Mesothelial cell of epicardium (in vitro differentiated cells): ENCODE measurements at places on chromosomes 11 and 22.

GRCh38 chr11:74520927-74521665 is 27.6 kb upstream of the LIPT2 start:
- no peak for DNase-seq

GRCh38 chr11:118939404-118939915 is 13.7 kb upstream of the BCL9L start:
- DNase-seq: no peak

DNA sequence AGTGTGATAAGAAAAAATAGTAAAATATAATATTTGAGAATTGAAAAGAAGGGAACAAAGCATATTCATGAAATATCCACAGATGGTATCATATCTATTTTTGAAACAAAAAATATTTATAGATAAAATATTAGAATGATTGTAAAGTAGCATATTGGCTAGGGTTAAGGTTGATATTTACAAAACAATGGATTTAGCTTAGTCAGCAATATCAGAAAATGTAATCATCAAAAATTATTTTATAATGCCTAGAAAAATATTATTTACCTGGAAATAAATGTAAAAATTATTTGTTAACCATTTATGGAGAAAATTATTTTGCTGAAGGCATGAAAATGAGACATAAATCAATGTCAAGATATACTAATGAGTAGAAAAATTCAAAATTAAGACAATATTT is 12.8 kb downstream of the FAM111B start:
- DNase-seq: no peak

DNA sequence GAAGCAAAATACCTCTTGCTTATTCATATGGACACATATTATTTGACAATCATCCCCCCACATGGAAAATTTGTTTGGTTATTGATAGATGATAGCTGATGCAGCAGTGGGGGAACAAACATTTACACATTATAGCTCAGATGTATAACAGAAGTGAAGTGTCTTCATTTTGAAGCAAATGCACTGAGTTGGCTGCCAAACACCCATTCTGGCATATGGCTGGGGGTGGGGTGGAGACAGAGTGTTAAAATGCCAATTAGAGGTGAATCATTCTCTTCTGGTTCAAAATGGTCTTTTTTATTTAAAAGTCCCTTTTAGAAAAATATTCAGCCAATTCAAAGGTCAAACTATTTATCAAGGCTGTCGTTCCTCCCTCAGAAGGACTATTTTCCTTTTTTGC is 157.3 kb upstream of the TRPC6 start:
- no peak for DNase-seq

GRCh38 chr11:58621586-58622262 is 741 bp upstream of the CNTF start:
- DNase-seq: no peak

GRCh38 chr11:110032957-110033570 is 60.1 kb upstream of the ZC3H12C start:
- no peak for DNase-seq

DNA sequence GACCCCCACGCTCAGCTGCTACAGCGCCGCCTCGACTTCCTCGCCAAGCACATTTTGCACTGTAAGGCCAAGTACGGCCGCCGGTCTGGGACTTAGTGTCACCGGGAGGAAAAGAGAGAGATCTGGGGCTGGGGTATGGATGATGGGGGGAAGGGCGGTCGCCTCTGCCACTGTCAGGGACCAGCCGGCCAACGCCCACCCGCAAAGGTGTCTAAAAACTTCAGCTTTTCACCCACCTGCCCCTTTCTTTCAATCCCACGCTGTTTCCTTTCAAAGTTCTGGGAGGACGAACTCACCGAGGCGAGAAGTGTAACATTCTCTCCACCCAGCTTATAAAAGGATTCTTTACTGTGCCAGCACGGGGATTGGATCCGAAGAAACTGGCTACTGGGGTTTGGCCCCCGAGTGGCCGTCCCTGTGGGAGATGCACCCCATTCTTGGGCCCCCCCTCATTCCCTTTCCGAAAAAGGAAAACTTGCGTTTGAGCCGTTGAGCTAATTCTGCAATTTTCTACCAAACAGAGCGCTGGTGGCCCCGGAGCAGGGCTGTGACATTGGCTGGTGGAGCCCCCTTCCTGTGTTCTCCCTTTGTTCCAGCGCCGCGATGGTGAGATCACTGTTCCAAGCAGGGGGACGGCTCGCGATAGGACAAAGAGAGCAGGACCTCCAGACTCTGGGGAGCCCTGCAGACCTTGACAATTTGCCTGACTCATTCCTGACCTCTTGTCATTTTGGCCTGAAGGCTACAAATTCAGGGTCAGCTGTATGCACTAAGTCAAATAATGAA is 1.8 kb downstream of the FJX1 start:
- peak; percentile 61 for DNase-seq

GRCh38 chr22:33917744-33918406 is 2.4 kb downstream of the LARGE1 start:
- DNase-seq: no peak

- no peak for DNase-seq
Measured at GRCh38 chr22:34429314-34429713, 509.0 kb upstream of the LARGE1 start.

DNA sequence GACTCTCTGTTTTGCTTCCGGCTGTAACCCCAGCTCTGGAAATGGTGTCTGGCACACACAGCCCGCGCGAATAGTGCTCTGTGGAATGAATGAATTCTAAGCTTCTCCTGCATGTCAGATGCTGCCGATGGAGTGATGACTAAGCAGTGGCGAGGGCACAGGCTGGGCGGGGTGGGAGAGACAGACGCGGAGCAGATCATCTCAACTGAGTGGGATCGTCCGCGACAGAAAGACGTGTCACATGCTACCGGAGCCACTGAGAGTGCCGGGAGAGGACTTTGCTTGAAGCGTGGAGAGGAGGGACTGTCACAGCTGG is 334.5 kb downstream of the CTTN start:
- no peak for DNase-seq

DNA sequence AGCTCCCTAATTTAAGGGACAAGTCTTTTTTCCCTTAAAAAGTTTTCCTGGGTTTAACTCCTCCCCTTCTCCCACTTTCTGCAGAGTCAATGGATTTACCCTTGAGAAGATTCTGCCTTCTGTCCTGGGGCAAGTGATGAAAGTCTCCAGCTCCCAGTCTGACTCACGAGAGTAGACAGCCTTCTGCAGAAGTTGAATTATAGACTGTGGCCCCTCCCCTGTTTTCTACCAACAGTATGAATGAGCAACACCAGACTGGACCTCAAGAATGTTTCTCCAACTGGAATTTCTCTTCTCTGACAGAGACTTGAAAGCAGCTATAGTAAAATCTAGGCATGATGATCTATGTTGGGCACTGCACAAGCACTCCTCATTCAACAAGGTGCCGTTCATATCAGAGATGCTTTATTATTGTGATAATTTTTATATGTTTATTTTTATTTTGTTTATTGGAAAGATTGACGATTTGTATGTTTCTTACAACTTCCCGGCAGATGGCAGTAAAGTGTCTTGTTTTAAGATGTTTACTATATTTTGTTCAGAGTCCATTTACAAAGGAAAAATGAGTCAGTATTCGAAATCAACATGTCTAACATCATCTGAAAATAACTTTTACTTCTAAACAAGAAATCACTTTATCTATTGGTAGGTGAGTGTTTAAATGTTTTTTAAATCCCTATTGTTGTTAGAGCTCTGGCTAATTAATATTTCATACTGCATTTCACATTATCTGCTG is 56.6 kb downstream of the LMO2 start:
- DNase-seq: no peak

GRCh38 chr22:38843657-38844314 is at the start of gene NPTXR:
Gene NPTXR (minus strand): TSS chr22:38844028.
- DNase-seq: peak; percentile 51

DNA sequence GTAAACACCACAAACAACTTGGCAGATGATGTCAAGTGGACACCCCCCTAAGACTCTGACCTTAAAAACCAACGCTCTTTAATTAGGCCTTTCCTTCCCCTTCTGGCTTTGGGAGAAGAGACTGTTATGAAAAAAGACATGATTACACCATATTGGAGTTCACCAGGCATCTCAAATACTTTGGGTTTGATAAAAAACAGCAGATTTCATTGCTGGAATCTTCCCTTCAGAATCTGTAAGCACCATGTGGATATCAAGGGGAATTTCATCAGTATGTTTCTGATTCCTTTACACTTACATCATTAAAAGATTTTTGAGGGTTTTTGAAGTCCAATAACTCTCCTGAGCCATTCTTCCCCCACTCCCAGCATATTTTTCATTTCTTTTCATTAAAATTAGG is 85.6 kb downstream of the KIRREL3 start:
- no peak for DNase-seq

GRCh38 chr22:30416403-30416802 is 9.2 kb upstream of the MTFP1 start:
- no peak for DNase-seq

DNA sequence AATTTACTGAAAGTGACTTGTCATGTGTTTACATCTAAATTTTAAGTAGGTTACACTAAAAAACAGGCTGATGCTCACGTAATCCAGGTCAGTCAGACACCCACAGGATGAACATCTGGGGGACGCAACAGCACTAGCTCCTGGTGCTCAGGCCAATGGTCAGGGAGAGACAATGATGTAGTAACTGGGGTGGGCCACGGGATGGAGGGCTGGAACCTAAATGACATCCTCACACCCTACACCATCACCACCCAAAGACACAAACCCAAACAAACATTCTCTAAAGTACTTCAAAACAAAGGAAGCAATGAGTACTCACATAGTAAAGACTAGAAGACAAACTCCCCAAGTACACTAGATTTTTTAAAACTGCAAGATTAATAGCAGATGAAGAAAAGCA is 53.5 kb upstream of the SLC25A1 start:
- DNase-seq: no peak

DNA sequence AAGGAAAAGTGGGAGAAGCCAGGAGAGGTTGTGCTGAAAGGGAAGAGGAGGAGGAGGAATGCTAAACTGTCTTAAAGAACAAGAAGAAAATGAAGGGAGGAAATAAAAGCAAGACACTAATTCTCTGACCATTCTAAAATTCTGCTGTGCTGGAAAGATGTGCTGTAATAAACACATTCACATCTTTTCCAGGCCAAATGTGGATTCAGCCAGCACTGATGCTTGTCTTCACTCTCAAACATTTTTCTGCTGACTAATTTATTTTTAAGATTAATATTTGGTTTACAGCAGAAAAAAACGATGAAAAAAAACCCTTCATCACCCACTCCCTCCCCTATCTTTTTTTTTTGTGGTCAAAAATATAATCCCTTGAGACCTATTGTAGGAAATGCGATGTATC is 223.6 kb downstream of the SWAP70 start:
- no peak for DNase-seq

- no peak for DNase-seq
Measured at GRCh38 chr11:93548679-93549319, 5.6 kb upstream of the SMCO4 start.

GRCh38 chr11:62573006-62573591 is 592 bp downstream of the EEF1G start:
- no peak for DNase-seq

GRCh38 chr11:25057861-25058260 is 561.0 kb downstream of the LUZP2 start:
- DNase-seq: no peak

GRCh38 chr22:46994983-46995382 is 232.5 kb downstream of the TBC1D22A start:
- no peak for DNase-seq

- no peak for DNase-seq
Measured at GRCh38 chr11:95925011-95925410, 1.1 kb upstream of the MTMR2 start.

DNA sequence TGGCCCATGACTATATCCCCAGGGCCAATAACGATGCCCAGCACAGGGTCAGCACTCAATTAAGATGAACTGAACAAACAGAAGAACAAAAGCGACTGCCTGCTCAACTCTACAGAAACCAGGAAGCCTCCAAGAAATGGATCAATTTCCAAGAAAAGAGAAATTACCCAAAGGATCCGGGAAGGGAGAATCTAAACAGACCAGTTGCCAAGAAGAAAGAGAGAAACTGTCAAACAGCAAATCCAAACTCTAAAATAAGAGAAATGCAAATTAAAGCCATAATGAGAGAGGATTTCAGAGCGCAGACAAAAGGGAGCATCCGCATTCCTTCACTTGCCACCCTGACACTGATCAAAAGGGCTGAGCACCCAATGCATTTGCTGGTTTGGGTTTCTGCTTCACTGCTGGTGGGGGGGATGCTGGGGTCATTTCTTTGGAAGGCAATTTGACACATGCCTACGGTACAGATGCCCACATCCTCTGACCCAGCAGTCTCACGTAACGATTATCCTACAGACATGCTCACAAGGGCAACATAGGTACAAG is 37.7 kb upstream of the RFPL3 start:
- no peak for DNase-seq

- no peak for DNase-seq
Measured at GRCh38 chr22:36587289-36588154, 58.6 kb upstream of the EIF3D start.

- no peak for DNase-seq
Measured at GRCh38 chr22:50227579-50228215, 17.1 kb downstream of the TUBGCP6 start.

DNA sequence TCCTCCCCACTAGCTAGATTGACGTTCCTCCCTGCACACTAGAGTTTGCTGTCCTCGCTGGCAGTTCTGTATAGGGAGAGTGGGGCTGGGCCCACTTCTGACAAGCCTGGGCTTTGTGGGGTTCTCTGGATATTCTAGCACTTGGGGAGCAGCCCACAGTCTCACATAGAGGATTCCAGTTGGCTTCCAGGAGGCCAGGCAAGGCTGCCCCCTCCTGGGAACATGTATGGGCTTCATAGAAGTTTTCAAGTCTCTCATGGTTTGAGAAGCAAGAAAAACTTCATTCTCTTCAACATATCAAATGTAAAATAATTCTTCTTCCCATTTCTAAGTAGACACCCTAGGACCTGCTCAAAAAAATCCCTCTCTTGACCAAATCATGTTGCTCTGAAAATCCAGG is 87.5 kb downstream of the NAV2 start:
- no peak for DNase-seq

- DNase-seq: no peak
Measured at GRCh38 chr11:110526323-110526722, 96.6 kb downstream of the FDX1 start.

GRCh38 chr11:36300650-36301049 is 4.6 kb downstream of the PRR5L start:
- DNase-seq: no peak

- DNase-seq: no peak
Measured at GRCh38 chr11:17683377-17684161, 35.8 kb upstream of the MYOD1 start.
